ENCODE measurements at places on chromosomes 12 and 14.

- DNase-seq: no peak
These were observed 107.9 kb downstream of the PPM1H start for GRCh38 chr12:62827042-62827441.

DNA sequence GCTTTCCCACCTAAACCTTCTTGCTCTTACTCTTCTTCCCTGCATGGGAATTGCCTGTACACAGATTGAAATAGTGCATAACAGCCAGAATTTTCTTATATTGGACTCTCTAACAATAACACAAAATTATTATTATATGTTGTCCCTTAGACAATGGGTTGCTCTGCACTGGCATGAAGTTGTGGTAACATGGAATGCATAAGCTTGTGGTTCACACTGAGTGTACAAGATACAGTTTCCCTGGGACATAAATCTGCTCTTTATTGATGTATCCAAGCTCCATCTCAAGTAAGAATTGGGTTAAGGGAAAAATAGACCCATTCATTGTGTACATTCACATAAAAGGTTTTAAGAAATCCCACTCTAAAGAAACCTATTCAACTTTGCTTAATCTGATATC, 114.4 kb upstream of the NTF3 start:
- DNase-seq: no peak

- DNase-seq: no peak
These were observed 114.1 kb upstream of the EVL start for GRCh38 chr14:99951085-99951484.

- DNase-seq: no peak
These were observed 3.5 kb upstream of the BCAT1 start for GRCh38 chr12:24952389-24952788.

DNA sequence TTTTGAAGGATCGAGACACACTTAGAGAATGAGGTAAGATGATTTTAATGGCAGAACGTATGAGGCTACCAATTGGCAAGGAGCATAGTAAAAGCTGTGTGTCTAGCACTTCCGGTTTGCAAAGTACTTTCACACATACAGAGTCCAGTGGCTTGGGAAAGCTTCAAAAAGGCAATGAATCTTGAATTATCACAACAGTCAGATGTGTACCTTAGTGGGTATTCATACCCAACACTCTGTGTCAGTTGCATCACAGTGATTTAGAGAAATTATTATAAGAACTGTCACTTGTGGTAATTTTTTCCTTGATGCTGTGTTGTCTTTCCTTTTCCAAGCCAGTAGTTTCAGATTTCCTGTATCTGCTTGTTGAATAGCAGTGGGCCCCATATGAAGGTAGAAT, 424.1 kb downstream of the PCNX1 start:
- DNase-seq: no peak

DNA sequence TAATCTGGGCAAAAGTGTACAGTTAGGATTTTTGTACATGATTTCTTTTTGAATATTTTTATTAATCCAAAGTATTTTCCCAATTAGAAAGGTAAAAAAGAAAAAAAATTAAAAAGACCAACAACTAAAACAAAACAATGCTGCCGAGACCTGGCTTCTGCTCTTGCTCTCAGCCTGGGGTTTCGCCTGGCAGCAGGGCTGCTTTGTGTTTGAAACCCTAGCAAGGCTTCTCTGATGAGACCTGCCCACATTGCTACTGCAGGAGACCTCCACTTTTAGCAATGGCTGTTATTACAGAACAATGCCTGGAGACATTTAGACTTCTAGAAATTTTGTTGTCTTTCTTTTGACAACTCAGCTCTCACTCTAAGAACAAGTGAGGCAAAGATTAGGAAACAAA, 1153.0 kb upstream of the TMEM132C start:
- no peak for DNase-seq

- no peak for DNase-seq
These were observed 13.0 kb upstream of the BAZ1A start for GRCh38 chr14:34888186-34888585.

DNA sequence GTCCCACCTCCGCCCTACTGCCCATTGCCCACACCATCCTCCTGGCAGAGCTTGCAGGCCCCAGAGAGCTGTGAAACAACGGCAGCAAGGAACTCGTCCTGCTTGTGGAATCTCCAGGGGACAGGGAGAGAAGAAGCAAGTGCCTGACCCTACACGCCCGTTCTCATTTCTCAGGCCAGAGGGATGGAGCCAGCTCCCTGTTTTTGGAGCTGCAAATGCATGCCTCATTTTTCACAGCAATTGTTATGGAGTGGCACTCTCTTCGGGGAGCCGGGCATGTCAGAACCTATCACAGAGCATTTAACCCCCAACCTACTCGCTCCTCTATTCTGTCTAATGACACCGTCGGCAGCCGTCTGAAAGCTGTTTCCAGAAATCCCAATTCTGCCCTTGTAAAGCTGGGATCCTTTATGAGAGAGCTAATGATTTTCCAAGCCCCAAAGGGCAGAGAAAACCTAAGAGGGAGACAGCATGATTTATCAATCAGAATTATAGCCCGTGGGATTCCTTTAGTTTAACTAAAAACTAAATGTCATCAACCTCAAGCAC, 222.3 kb upstream of the NOS1 start:
- no peak for DNase-seq

DNA sequence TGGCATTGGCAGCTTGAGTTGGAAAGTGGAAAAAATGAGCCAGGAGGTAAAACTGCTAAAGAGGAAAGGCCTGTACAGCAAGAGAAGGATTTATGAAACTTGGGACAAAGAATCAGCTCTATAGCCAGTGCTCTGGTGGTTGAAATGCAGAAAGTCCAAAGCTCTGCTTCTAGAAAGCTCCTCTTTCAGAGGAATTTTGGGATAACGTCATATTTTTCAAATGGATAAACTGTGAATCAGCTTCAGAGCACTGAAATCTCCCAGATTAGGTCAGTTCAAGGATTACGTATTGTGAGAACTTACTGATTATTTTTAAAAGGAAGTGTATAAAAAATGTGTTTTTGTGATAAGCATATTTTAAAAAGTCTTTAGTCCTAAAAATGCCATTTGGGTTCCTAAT, 203.1 kb upstream of the CNOT2 start:
- DNase-seq: peak; percentile 91

DNA sequence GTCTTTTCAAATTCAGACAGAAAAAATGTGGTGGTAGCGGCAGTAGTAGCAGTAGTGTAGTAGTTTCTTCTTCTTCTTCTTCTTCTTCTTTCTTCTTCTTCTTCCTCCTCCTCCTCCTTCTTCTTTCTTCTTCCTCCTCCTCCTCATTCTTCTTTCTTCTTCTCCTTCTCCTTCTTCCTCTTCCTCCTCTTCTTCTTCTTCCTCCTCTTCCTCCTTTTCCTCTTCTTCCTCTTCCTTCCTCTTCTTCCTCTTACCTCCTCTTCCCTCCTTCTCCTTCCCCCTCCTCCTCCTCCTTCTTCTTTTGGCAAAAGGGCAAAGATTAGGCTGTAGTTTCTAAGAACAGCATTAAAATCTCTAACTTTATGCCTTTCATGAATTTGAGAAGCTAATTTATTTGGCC, 59.6 kb upstream of the INSM2 start:
- no peak for DNase-seq

DNA sequence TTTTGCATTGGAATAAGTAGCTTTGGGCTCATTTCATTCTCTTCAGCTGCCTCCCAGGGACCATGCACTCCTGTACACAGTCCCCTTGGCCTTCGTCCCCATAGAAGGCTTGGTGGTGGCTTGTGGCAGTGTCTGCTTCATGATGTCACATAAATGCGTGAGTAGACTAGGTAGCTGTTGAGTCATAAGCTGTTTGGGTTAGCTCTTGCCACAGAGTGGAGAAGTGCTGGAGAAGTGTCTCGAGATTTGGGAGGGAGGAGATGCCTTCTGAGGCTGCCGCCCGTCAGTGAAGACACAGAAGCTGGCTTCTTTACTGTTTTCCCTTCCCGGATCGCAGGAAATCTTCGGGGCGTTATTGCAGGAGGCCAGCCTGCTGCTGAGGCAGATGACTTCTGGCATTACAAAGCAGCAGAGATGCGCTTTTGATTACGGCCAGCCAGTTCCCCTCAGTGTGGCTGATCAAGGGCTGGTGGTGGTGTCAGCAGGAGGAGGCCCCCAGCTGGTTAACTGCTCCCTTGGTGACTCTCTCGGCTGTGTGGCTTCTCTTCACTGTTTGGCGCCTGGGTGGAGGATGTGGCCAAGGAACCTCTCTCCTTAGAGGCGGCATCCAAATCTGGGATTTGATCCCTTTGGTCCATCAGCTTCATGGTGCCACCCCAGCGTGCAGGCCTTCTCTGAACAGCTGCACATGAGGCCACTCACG, 67.6 kb downstream of the AACS start:
- DNase-seq: no peak

- DNase-seq: no peak
These were observed 254.2 kb downstream of the ACSS3 start for GRCh38 chr12:81332054-81332453.

GRCh38 chr12:116458492-116458891, 100.7 kb upstream of the MAP1LC3B2 start:
- no peak for DNase-seq

GRCh38 chr12:71162832-71163763, 5.3 kb upstream of the TSPAN8 start:
- DNase-seq: no peak

GRCh38 chr12:57460841-57461275, 1.3 kb downstream of the GLI1 start:
- no peak for DNase-seq

DNA sequence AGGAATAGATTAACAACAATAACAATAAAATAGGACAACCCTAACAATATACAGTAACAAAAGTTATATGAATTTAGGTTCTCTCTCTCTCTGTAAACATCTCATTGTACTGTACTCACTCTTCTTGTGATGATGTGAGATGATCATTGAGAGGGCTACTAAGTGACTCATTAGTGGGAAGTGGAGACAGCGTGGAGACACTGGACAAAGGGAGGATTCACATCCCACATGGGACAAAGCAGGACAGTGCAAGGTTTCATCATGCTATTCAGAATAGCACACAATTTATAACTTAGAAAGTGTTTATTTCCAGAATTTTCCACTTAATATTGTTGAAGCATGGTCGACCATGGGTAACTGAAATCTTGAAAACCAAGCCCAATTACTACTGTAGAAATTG, 26.0 kb upstream of the SPATA7 start:
- DNase-seq: no peak

- no peak for DNase-seq
These were observed 9.0 kb upstream of the SFSWAP start for GRCh38 chr12:131701705-131702572.

DNA sequence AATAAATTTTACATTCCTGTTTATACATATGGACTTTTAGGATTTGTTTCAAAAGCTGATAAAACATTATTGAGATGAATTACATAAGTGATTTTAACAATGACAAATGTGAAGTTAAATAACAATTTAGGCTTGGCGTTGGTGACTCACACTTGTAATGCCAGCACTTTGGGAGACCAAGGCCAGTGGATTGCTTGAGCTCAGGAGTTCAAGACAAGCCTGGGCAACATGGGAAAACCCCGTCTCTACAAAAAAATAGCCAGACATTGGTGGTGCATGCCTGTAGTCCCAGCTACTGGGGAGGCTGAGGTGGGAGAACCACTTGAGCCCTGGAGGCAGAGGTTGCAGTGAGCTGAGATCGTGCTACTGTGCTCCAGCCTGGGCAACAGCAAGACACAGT, 7.4 kb downstream of the ACOT2 start:
- DNase-seq: no peak

DNA sequence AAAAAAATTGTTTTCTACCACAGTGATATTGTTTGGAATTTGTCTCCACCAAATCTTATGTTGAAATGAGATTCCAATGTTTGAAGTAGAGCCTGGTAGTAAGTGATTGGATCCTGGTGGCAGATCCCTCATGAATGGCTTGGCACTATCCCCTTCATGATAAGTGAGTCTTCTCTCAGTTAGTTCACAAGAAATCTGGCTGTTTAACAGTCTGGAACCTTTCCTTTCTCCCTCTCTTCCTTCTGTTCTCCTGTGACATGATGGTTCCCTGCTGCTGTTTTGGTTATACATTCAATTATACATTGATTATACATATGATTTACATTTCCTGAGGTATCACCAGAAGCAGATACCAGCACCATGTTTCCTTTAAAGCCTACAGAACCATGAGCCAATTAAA, 442.2 kb downstream of the SLC6A15 start:
- DNase-seq: no peak

GRCh38 chr12:113980537-113981337, 14.6 kb upstream of the RBM19 start:
- peak; percentile 84 for DNase-seq

DNA sequence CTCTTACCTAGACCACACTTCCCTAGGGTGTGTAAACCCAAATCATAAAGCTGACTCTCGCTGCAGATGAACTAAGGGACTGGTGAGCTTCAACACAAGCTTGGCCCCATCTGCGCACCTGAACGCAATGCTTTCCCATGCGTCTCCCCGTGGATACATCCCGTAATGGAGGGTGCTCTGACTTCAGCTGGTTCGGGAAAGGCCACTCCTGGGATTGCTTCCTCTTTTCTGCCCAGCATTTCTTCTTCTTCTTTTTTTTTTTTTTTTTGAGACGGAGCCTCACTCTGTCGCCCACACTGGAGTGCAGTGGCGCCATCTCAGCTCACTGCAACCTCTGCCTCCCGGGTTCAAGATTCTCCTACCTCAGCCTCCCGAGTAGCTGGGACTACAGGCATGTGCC, 27.7 kb upstream of the ETFBKMT start:
- DNase-seq: no peak

GRCh38 chr12:59834659-59835474, 239.0 kb downstream of the SLC16A7 start:
- DNase-seq: peak; percentile 41
